ENCODE measurements at places on chromosomes 12 and 14.
A peak's percentile ranks its signal among the peaks of the same experiment; 100 is the strongest.

DNA sequence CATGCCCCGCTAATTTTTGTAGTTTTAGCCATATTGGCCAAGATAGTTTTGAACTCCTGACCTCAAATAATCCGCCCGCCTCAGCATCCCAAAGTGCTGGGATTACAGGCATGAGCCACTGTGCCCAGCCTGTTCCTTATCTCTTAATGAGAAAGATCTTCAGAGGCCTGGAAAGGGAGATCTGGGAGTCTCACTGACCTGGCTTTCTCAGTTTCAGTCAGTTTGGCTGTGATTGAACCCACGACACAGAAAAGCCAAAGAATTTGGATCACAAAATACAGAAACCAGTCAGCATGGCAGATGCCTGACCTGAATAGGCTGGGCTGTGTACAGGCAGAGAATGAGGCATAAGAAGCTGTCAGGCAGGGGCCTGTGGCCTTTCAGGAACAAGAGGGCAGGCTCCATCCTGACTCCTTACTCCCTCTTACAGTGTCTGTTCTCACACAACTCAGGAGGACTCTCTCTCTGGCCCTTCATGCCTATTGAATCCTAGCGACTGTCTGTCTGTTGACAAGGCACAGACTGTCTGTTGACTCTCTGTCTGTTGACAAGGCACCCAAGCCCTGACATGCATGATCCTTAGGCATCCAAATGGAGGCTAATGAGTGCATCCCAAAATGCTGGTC, 366.5 kb upstream of the CCDC196 start:
- no peak for DNase-seq

DNA sequence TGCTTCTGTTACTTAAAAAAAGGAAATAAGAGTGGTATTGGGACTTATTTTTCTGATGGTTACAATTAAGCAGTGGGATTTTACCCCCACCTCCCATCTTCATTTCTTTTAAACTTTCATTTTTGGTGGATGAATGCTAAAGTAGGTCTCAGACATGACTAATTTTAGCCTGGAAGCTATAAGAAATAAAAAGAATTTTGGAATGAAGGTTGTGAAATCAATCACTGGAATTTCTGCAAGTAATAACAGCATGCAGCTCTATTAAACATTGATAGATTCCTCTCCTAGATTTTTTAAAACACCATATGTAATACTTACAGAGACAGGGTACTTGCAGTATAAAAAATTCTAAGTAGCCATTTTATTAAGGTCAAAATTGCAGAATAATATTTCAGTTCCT, 164.2 kb upstream of the CLEC14A start:
- no peak for DNase-seq

- DNase-seq: no peak
Measured at GRCh38 chr12:52646613-52647012, 5.4 kb downstream of the KRT2 start.

GRCh38 chr12:124616394-124617221, 49.2 kb upstream of the NCOR2 start:
- no peak for DNase-seq

GRCh38 chr12:1690578-1691122, at the start of gene ADIPOR2:
TSS of gene ADIPOR2 (plus strand) at chr12:1691070. CDS start at chr12:1754344, 63,274 bp downstream.
- peak; percentile 99 for DNase-seq

- no peak for DNase-seq
Measured at GRCh38 chr12:15429262-15429661, 107.0 kb downstream of the PTPRO start.

- no peak for DNase-seq
Measured at GRCh38 chr12:122855071-122855829, 20.0 kb downstream of the HIP1R start.

GRCh38 chr14:58566979-58567378, 70.8 kb upstream of the DACT1 start:
- DNase-seq: no peak

DNA sequence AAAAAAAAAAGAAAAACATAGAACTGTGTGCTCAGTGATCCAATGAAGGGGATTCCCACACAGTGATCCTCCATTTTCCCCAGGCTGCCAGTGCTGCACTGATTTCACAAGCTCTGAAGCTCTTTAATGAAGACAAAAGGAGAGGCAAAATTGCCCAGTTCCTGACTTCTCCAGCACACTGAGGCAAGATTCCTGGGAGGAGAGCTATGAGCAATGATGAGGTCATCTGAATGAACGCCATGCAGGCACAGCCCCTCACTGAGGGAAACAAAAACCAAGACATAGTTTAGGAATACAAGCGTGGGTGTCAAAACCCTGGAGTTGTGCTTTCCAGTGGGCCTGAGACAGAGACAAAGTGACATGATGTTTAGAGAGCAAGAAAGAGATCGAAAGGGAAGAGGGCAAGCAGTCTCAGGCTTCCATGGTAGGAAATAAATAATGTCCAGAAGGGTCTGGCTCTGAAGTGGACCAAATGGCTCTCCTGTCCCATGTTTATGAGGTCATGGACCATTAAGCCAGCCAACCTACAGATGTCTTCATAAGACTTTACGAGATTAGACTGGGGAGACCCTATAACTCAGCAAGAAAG, 40.9 kb upstream of the SMUG1 start:
- DNase-seq: peak; percentile 28

GRCh38 chr12:63985945-63986344, 141.4 kb downstream of the SRGAP1 start:
- no peak for DNase-seq

- DNase-seq: no peak
Measured at GRCh38 chr12:56721216-56721615, 3.9 kb downstream of the NACA start.

- DNase-seq: peak; percentile 2
Measured at GRCh38 chr14:24053548-24054323, 1.9 kb downstream of the CARMIL3 start.

GRCh38 chr12:58026897-58027891, 85.8 kb downstream of the ATP23 start:
- no peak for DNase-seq

DNA sequence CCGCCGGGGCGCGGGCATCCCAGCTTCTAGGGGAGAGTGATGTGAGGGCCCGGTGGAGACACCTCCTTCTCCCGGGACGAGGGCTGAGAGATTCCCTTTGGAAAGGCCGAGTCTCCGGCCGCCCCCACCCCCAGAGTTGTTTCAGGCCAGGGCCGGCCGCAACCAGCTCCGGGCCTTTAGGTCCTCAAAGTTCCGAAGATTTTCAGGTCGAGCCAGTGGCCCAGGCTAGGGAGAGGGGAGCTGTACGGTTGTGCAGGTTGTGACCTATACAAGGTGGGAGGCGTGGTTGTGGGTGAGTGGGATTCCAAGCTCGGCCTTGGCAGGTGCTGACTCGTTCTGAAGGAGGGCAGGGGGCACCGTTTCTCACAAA, 18.4 kb upstream of the ANKRD33 start:
- no peak for DNase-seq

DNA sequence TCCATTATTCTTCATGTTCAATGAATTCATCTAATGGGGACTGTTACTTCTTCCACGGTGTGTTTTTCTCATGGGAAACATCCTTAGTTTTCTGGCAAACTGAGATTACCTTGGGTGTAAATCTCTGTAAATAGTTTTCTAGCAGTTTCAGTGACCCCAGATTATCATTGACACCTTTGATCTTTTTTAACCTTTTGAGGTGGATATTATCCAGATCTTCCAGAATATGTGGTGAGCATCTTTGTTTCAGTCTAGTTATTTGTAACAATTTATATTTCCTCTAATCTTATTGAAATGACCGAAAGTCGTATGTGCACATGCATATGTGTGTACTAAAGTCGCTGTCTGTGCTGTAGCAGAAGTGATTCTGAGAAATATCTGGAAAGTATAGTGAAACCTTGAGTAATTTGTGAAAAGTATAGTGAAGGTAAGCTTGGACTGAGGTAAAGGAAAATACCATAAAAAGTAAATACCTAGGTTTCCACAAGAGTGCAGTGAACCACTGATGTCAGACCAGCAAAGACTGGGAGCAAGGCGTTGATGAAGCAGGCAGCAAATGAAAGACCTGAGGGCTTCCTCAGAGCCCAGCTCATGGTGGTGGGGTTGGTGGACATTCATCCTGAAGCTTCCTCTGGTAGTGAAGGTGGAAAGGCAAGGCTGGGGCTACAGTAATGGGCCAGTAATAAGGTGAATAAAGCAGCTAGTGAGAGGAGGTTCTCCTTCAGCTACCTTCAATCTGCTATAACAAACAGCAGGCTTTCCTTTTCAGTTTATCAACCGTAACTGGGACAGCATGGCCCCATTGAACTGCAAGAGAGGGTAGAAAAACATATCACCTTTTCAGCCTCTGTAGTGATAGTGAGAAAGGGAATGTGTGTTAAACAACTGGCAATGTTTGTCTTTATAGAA, 480.2 kb upstream of the FBXO33 start:
- DNase-seq: no peak

DNA sequence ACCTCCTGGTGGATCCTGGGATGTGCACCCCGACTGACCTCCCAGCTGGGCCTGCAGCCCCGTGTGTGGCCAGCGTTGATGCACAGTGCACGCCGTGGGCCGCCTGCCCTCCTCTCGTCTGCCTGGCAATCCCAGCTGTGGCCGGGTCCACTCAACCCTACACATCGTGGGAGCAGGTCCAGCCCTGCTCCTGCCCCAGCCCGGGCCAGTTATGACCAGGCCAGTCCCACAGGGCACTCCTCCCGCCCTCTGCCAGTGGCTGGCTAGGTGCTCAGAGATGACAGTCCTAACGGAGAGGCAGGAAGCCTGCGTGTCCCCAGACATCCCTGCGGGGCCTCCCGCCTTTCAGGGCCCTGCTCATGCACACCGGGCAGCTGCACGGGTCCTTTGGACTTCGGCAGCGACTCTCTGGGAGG, 10.8 kb downstream of the GALNT9 start:
- DNase-seq: no peak

All from iPS-NIHi11 (cell line).